ENCODE measurements at places on chromosomes 4 and X.

DNA sequence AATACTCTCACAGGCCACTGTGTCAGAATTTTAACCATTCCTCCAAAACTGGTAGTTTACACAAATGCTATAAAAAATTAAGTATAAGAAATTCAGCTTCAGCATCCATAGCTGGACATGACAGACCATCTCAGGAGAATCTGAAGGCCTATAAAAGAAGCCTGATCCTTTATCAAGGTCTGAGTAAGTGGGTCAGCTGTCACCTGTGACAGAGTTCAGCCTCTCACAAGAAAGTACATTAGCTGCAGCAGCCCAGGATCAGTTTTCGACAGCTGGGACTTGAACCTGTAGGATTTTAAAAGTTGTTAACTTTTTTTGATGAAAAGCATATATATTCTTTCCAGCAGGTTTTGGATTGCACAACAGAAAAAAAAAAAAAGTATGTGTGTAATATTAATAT is 60.7 kb downstream of the PPP3CA start:
- H3K36me3 ChIP-seq, result no peaks in the 10 kb centered on the region
- no peak for DNase-seq
- H3K27ac ChIP-seq, result no peak overlapping the region
- no peaks in the 10 kb centered on the region for H3K27me3 ChIP-seq

DNA sequence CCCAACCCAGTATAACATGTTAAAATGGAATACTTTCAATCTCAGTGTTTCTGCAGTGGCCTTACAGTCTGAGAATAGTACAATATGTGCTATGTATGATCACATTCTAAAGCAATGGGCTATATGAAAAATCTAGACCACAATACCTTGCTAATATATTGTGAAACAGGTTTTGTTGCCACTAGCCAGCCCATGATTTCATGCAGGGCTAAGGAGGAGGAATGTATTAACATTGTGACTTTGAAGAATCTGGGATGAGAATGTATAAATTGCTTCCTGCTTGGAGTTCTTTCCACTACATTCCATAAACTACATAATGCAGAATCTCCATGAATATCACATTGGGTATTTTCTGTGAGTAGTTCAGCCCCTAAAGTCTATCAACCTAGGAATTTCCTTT is 935.4 kb upstream of the GRIA3 start:
- no peaks in the 10 kb centered on the region for H3K36me3 ChIP-seq
- no peak overlapping the region for H3K27ac ChIP-seq
- no peak for DNase-seq

- H3K27me3 ChIP-seq, result no peaks in the 10 kb centered on the region
- no peak for DNase-seq
- no peak overlapping the region for H3K4me3 ChIP-seq
- H3K4me1 ChIP-seq, result no peaks in the 10 kb centered on the region
Observed at GRCh38 chrX:16839852-16840460, 30.2 kb downstream of the RBBP7 start.

DNA sequence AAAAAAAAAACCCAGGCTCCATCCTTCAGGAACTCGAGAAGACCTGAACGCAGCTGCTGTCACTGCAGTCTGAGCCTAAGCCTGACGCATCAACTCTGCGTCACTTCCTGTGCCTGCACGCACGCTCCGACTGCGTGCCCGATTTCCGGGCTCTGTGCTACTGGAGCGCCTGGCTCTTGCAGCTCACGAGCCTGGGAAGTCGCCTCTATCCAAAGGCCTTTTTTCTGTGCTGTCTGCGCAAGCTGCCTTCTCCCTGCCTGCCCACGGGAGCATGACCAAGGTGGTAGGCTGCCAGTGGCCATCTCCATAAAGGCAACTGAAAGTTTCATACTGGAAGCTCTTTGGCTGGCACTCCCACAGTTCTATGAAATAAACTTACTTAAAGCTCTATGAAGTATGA is 9.9 kb upstream of the GASK1B start:
- no peak for DNase-seq
- H3K36me3 ChIP-seq, result no peaks in the 10 kb centered on the region
- no peak overlapping the region for H3K27ac ChIP-seq
- no peaks in the 10 kb centered on the region for H3K27me3 ChIP-seq
- no peaks in the 10 kb centered on the region for H3K4me1 ChIP-seq
- H3K4me3 ChIP-seq, result no peak overlapping the region

GRCh38 chrX:46757593-46757992 is 1.3 kb downstream of the SLC9A7 start:
- DNase-seq, result no peak
- peak overlapping the region; percentile 69 for H3K4me3 ChIP-seq
- no peaks in the 10 kb centered on the region for H3K36me3 ChIP-seq
- peak overlapping the region; percentile 63 for H3K27ac ChIP-seq

DNA sequence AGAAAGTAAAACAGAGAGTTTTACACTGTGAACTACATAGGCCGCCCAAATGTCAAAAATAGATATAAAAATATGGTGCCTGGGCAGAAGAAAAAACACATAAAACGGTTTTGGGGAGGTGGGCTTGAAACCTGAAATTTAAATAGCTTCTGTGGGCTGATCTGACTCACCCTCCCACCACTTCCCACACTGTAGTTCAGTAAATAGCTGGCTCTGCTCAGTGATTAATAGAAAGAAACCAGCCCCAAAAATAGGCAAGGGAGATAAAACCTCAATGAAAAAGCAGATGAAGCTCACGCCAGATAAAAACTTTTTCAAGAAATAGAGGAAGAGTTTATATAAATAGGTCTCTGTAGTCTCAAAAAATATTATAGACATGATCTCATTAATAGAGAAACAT is 13.2 kb upstream of the COX7B2 start:
- no peaks in the 10 kb centered on the region for H3K27me3 ChIP-seq
- DNase-seq, result no peak
- no peak overlapping the region for H3K4me3 ChIP-seq
- H3K4me1 ChIP-seq, result no peaks in the 10 kb centered on the region

- H3K36me3 ChIP-seq, result no peaks in the 10 kb centered on the region
- H3K27me3 ChIP-seq, result no peaks in the 10 kb centered on the region
- H3K4me3 ChIP-seq, result no peak overlapping the region
- H3K4me1 ChIP-seq, result peaks cover 3% of the 10 kb centered on the region
- no peak overlapping the region for H3K27ac ChIP-seq
Observed at GRCh38 chr4:105710678-105711077, 2.1 kb downstream of the GSTCD start.

GRCh38 chr4:102586644-102587021 is 85.5 kb downstream of the NFKB1 start:
- H3K27me3 ChIP-seq, result no peaks in the 10 kb centered on the region
- H3K36me3 ChIP-seq, result peaks cover 6% of the 10 kb centered on the region
- H3K27ac ChIP-seq, result peak overlapping the region; percentile 77
